ENCODE measurements at places on chromosomes 1 and 21.

- no peak for DNase-seq
Measured at GRCh38 chr1:200415789-200416593, 6.2 kb upstream of the ZNF281 start.

GRCh38 chr1:71593523-71593922 is 512.7 kb upstream of the ZRANB2 start:
- DNase-seq = no peak

- DNase-seq = no peak
Measured at GRCh38 chr1:240114222-240114621, 22.5 kb downstream of the FMN2 start.

- no peak for DNase-seq
Measured at GRCh38 chr1:23598424-23598823, 39.1 kb upstream of the ID3 start.

DNA sequence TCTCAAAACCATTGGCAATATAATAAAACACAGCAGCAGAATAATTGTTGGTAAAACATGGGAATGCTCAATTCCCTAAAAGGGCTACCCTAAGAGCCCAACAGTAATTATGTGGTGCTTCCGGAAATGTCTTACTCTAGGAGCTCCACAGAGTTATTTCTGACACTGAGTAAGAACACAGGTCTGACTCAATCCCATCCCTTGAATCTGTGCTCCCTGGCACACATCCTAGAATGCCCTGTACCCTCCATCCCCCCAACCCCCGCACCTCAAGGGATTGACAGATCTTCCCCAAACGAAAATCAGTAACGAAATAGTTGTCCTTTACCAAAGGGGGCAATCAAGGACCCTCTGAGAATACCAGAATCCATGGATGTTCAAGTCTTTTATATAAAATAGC is 71.9 kb downstream of the SMYD2 start:
- no peak for DNase-seq

- DNase-seq = no peak
Measured at GRCh38 chr1:174262349-174263241, 103.3 kb downstream of the RABGAP1L start.

- DNase-seq = no peak
Measured at GRCh38 chr1:24309762-24310485, 9.2 kb upstream of the GRHL3 start.

GRCh38 chr1:160942926-160943325 is 11.7 kb downstream of the ITLN2 start:
- DNase-seq = no peak

- no peak for DNase-seq
Measured at GRCh38 chr1:5826601-5827000, 165.6 kb downstream of the NPHP4 start.

DNA sequence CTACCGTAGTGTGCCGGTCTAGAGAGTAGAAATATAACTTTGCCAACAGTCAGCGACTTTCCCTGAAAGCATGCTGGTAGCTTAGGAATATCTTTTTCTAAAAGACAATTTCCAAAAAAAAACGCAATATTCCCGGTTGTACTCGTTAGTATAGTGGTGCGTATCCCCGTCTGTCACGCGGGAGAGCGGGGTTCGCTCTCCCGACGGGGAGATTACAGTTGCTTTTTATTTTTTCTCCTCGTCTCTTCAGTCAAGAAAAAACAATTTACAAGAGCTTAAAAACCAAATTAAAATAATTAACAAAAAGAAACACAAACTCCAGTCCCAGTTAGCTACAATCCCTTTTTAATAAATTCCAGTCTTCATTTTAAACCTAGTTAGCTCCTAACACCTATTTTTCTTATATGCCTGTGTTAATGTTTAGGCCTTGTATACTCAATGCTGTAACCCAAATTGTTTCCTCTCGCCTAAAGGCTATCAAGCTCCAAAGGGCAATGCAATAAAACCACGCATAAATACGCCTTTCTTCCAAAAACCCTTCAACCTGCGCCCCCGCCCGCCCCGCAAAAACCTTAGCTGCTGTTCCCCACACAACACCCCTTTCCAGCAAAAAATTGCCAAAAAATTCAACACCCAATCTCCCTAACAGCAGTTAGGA is 7.8 kb downstream of the HSPA6 start:
- no peak for DNase-seq

DNA sequence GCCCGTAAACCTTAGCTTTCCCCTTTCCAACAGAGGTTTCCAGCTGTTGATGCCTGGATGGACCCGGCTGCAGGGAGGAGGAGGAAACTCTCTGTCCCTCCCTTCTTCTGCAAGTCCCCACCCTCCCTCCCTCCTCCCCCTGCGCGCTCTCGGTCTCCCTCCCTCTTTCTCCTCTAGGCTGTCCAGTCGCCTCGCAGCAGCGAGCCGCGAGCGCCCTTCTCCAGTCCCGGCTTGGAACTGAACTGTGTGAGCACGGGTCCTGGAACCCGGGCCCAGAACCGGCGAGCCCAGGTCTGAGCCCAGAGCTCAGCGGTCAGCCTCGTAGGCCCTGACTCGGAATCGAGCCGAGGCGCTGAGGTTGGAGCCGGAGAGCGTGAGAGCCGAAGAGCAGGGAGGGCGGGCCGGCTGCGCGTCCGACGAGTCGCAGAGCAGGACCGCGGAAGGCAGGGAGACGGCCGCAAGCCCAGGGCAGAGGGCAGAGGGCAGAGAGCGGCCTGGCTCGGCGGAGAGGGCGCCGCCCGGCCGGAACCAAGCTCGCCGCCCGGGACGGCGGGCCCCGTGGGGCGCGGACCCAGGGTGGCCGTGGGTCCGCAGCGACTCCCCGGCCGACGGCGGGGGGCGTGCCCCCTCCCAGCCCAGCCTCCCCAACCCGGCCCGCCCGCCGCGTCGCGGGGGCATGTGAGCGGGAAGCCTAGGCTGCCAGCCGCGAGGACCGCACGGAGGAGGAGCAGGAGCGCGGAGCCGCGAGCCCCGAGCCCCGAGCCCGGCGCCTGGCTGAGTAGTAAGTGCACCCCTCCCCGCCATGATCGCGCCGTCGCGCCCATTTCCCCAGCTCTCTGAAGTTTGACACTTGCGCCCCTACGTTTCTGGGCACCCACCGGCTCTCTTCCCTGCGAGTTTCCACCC is at the start of gene SOX13:
TSS of gene SOX13 (plus strand) at position 185 of the 906 bp plus-strand sequence. CDS start 39,801 bp downstream, outside the sequence.
- DNase-seq = peak; percentile 23

GRCh38 chr21:43909741-43910400 is 44.8 kb downstream of the AGPAT3 start:
- DNase-seq = no peak

GRCh38 chr21:16022116-16022515 is 292.3 kb downstream of the USP25 start:
- no peak for DNase-seq

Measured in stimulated activated naive CD4-positive, alpha-beta T cell treated with Interleukin-2 at 50 U/mL for 16 hours (primary cell).